ENCODE measurements at places on chromosomes 4 and X.

DNA sequence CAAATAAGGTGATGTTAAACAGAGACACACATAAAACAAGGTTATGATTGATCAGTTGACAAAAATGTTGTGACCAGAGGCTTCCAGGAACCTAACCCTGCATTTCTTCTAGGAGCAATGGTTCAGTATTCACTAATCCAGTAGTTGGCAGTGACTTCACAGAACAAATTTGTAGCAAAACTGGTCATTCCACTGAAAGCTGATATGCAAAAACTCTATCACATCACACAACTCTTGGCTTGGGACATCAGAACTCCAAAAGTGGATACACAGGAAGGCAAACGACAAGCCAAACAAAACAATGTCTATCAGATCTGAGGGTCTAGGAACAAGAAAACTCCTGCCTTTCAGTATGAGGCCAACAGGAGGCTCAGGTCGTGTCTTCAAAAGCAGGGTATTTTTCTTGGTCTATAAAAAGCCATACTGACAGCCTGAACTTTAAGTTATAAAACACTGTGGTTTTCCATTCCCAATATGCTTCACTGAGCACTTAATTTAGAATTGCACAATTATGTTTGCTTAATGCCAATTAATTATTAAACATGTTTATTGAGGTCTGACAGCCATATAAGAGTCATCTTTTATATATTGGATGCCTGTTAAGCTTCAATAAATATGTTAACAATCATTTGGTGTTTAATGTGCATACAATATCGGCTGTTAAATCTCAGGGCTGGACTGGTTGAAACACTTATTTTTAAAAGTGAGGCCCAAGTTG, 45.6 kb downstream of the SOD3 start:
- no peak for DNase-seq

- DNase-seq = no peak
Observed at GRCh38 chr4:156677131-156677531, 294.5 kb downstream of the PDGFC start.

GRCh38 chr4:7101692-7102515, 34.0 kb upstream of the GRPEL1 start:
- no peak for DNase-seq

- no peak for DNase-seq
Observed at GRCh38 chr4:122548452-122548851, 72.4 kb downstream of the IL21 start.

DNA sequence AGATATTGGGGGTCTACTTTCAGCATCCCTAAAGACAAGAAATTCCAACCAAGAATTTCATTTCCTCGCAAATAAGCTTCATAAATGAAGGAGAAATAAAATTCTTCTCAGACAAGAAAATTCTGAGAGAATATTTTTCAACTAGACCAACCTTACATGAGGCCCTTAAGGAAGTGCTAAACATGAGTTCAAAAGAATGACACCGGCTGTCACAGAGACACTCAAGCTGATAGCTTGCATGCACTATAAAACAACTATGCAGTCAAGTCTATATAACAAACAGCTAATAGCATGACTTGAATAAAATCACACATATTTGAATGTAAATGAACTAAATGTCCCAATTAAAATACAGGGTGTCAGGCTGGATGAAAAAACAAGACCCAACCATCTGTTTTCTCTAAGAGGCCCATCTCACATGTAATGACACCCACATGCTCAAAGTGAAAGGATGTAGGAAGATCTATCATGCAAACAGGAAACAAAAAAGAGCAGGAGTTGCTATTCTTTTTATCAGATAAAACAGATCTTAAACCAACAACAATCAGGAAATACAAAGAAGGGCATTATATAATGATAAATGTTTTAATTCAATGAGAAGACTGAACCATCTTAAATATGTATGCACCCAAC, 27.2 kb downstream of the FAAH2 start:
- no peak for DNase-seq

DNA sequence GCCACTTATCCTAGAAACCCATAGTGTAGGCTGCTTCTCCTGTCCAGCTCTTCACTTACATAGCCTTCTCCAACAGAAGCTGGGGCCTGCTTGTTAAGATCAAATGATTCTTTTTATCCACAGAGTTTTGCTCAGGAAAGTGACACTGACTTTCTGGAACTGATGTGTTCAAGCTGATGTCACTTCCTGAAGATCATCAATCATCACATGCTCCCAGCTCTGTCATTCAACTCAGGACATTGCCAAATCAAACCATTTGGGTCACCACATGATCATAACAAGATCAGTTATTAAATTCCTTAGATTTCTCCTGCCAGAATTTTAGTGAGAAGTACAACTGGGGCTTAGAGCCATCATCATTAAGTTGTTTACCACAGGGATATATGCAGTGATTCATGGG, 39.4 kb downstream of the GLRA3 start:
- DNase-seq = no peak

DNA sequence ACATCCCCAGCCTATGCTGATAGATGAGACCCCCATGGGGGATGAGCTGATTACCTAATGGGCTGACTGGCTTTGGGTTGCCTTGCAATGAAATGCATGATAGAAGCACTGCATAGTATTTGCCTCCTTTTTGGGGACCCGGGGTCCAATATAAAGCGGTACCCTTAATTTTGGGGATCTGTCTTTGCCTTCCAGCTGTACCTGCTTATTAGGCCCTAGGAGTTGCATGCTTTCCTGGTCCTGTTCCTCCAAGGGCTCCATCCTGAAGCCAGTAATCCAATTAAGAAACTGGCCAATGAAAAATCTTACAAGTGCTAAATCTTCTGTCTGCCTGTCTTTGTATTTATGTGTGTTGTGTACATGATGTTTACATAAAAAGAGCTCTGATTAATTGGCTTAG, 791.6 kb downstream of the TRIML1 start:
- DNase-seq = no peak

GRCh38 chrX:97397371-97397770, 513.7 kb downstream of the RPA4 start:
- DNase-seq = no peak

All from D721Med (cell line).